Esophagus squamous epithelium (tissue), 5 donors: ENCODE measurements at places on chromosomes 3 and 15. TPM values are rescaled to one million over a fixed set of nuclear protein-coding genes. Genes with fewer than 3 reads are reported as not detected.

GRCh38 chr3:3356846-3357245 is 177.4 kb upstream of the CRBN start:
- DNase-seq = no peak

MUSTN1 gene
- total RNA-seq = 15.7 TPM

DNA sequence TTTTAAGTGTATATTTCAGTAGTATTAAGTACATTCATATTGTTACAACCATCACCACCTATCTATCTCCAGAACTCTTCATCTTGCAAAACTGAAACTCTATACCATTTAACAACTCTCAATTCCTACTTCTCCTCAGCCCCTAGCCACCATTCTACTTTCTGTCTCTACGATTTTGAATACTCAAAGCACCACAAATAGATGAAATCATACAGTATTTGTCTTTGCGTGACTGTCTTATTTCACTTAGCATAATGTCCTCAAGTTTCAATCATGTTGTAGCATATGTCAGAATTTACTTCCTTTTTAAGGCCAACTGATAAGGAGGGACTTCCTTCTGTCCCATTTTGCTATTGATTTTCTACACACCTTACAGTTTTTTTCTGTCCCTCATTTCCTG is 593.3 kb downstream of the FHIT start:
- no peak for DNase-seq

LRRC49 gene
- total RNA-seq = 5.5 TPM

DUOXA1 gene
- 104 TPM for total RNA-seq

NRROS gene
- not detected for total RNA-seq

- no peak for DNase-seq
Measured at GRCh38 chr15:28093752-28094535, 5.2 kb downstream of the OCA2 start.

GPR160 gene
- 1.5 TPM for total RNA-seq

RTP1 gene
- total RNA-seq = not detected

GRCh38 chr3:56154297-56154696 is 314.0 kb downstream of the ERC2 start:
- no peak for DNase-seq

DNA sequence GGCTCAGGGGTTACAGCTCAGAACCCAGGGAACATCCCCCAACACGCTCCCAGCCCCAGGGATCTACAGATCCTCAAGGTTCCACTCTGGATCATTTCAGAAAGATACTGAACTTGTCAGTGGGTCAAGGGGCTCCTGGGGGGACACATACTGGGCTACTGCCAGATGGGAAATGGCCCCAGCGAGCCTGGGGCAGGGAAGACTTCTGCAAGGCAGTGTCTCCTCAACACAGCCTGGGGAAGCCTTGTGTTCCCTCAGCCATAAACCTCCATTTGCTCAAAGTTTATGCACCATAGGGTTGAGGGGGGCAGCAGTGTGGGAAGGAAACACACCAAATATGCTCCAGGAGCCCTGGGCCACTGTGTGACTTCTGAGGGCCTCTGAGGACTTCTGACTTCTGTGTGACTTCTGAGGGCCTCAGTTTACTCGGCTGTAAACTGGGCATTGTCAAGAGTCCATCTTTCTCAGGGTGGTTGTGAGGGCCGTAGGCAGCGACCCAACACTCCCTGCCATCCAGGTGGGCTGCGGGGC is 58.4 kb downstream of the IQSEC1 start:
- no peak for DNase-seq

ACAP2 gene
- total RNA-seq = 49.9 TPM

- DNase-seq = no peak
Measured at GRCh38 chr15:80773122-80773551, 6.0 kb upstream of the CEMIP start.

DNA sequence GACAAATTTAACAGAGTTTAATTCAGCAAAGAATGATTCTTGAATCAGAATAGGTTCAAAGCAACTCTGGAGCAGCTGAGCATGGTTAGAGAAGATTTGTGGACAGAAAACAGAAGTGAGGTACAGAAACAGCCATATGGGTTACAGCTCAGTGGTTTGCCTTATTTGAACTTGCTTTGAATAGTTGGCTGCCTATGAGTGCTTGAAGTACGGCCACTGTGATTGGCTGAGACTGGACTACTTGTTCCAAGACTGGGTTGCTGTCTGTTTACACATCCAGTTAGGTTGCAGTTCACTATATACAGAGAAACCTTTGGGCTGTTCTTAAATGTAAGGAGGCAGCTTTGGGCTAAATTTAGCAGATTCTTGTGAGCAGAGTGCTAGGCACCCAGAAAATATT is 79.4 kb upstream of the CADPS start:
- no peak for DNase-seq
